ENCODE measurements at places on chromosomes 4 and X.

- no peak for ATAC-seq
Measured at GRCh38 chr4:150337734-150338133, 244.2 kb upstream of the MAB21L2 start.

DNA sequence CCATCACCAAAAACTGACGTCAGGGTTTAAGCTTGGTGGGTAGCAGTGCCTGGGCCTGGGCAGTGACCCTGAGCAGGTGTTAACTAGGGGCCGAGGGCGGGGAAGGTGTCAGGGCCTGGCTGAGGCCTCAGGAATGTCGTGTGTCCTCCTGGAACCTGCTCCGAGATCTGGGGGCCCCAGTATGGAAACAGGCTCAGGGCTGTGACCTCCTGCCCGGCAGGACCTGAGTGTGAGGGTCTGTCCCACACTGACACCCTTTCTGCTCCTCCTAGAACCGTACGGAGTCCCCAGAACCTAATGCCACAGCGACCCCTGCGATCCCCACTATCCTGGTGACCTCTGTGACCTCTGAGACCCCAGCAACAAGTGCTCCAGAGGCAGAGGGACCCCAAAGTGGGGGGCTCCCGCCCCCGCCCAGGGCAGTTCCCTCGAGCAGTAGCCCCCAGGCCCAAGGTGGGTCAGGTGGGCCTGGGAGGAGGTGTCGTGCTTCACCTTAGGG is 741 bp downstream of the HGFAC start:
- ATAC-seq = no peak

GRCh38 chrX:47145395-47146120 is 537 bp downstream of the RBM10 start:
- peak; percentile 12 for ATAC-seq

DNA sequence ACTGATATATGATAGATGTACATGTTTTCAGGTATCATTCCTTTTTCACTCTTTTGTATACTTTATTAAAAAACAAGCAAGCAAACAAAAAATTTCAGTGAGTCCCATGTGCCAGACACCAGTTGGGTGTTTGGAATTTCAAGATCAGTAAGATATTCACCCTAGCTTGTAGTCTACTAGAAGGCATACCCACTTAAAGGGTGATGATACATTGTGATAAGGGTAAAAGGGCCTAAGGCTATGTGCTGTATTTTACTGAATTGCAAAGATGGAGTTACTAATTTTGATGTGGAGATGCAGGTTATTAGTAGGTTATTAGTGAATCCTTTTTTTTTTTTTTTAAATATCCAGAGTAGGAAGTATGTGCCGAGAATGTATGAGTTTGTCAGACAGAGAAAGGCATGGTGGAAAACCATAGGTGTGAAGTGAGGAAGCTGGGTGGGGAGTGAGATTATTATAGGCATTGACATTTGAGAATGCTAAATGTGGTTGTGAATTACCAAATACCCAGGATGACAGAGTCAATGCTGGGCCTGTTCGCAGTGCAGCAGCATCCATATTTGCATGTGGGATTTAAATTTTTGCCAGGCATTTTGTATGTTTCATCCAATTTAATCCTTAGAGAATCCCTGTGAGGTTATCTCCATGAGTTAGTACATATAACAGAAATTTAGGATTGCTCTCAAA is 10.1 kb downstream of the STIM2 start:
- ATAC-seq = no peak

- ATAC-seq = no peak
Measured at GRCh38 chr4:1538096-1538410, 131.8 kb upstream of the NKX1-1 start.

GRCh38 chr4:123921339-123921738 is 524.7 kb downstream of the SPRY1 start:
- ATAC-seq = no peak

- no peak for ATAC-seq
Measured at GRCh38 chr4:5463936-5464650, 244.3 kb downstream of the EVC2 start.

DNA sequence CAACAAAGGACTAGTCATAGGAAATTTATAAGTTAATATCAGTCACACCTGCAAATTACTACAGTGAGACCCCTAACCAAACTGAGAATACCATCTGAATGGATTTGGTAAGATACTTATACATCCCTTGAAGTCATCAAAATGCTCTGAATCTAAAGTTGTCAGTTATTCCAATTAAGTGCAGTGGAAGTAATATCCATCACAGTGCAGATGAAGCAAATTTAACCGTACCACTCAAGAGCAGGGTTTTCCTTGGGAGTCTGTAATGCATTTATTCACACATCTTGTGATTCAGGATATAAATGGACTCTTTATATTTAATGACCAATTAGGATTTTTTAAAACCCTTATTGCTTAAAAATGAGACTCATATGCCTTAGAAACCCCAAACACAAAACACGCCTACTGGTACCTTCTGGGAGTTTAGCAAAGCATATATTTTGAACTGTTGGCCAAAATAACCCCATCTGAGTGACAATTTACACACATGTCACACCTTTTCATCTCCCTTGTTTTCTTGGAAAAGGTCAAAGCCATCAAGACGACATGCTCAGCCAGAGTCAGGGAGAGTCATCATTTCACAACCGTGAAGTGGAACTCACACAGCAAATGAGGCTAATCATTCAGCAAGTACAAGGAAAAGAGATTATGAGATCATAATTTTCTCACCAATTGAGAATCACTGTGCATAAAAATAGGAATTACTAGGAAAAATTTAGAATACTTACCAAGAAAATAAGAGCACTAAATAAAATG is 303.7 kb downstream of the HNRNPD start:
- no peak for ATAC-seq

DNA sequence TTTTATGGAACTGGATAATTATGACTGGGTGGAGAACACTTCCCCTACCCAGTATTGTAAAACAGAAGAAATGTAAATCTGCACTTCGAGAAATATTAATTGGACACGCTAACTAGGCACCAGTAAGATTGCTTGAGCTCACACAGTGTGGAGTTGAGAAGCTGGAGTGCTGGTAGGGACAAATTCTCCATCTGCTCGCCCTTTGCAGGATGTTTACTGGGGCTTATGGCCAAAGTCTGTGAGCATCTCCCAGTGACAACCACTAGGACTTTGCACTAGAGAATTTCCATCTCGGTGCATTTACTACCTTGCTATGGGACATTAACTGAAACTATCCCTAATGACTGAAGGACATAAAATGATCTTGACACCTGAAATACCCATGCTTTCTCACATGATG is 33.7 kb upstream of the GPR34 start:
- no peak for ATAC-seq

DNA sequence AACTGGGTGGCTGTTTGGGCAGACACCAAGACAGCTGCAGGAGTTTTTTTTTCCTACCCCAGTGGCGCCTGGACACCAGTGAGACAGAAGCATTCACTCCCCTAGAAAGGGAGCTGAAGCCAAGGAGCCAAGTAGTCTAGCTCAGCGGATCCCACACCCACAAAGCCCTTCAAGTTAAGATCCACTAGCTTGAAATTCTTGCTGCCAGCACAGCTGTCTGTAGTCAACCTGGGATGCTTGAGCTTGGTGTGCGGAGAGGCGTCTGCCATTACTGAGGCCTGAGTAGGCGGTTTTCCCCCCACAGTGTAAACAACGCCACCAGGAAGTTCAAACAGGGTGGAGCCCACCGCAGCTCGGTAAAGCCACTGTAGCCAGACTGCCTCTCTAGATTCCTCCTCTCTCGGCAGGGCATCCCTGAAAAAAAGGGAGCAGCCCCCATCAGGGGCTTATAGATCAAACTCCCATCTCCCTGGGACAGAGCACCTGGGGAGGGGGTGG is 171.4 kb downstream of the ARHGEF9 start:
- no peak for ATAC-seq

- ATAC-seq = peak; percentile 30
Measured at GRCh38 chr4:168451331-168451730, 29.0 kb downstream of the DDX60L start.

- ATAC-seq = no peak
Measured at GRCh38 chr4:41722181-41722580, 26.3 kb downstream of the PHOX2B start.

DNA sequence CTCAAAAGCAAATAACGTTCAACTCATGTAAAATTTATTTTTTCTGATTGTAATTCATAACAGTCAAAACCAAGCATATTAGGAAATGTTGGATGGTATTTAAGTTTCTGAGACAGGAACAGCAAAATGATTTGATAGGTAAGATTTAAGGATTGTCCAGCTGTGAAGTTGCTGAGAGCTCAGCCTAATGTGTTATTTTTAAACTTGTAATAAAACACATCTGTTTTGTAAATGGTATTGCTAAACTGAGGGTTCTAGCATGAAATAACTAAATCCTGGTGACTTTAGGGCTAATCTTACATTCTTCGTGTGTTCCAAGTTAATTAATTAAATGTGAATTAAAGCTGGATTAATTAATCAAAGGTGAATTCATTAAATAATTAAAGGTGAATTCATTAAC is 13.3 kb downstream of the TLR10 start:
- ATAC-seq = no peak

DNA sequence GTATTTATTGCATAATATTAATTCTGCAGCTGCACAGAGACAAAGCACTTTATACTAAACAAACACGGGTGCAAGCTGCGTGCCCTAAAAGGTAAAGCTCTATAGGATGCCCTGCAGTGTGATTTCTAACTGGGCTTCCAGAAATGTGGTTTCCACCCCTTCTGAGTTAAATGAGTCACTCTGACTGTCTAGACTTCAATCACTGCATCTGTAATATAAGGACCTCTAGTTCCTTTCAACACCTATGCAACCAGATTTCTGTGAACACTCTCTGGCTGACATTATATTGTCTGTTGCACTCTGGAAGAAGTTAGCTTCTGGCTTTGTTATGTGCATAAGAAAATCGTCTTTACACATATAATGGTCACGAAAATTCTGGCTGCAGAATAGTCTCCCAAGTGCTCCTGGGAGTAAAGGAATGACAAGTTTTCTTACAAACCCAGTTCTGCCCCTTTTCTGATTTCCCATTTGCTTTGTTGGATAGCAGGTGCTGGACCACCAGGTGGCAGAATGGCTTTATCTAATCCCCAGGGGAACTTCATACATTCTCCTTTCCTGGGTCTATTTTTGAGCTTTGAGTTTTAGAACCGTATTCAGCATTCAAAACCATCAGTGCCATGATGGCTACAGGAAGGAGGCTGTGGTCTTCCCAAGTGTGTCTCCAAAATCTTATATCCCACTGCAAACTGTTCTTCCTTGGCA is 842.2 kb downstream of the STIM2 start:
- ATAC-seq = no peak

Data from activated CD4-positive, CD25-positive, alpha-beta regulatory T cell treated with anti-CD3 and anti-CD28 coated beads, Interleukin-2, amount 50 U/mL, for 24 hours (primary cell).